ENCODE measurements at places on chromosomes 5 and 9. TPM values are rescaled to one million over a fixed set of nuclear protein-coding genes. Genes with fewer than 3 reads are reported as not detected.

- no peak overlapping the region for H3K4me3 ChIP-seq
- no peak overlapping the region for H3K27ac ChIP-seq
- no peak for DNase-seq
- no peaks in the 10 kb centered on the region for H3K27me3 ChIP-seq
Measured at GRCh38 chr5:178349075-178349511, 116.5 kb upstream of the PHYKPL start.

The CDKN2B-AS1 gene
- total RNA-seq, result 0.25 TPM

The BARHL1 gene
- not detected for total RNA-seq

DNA sequence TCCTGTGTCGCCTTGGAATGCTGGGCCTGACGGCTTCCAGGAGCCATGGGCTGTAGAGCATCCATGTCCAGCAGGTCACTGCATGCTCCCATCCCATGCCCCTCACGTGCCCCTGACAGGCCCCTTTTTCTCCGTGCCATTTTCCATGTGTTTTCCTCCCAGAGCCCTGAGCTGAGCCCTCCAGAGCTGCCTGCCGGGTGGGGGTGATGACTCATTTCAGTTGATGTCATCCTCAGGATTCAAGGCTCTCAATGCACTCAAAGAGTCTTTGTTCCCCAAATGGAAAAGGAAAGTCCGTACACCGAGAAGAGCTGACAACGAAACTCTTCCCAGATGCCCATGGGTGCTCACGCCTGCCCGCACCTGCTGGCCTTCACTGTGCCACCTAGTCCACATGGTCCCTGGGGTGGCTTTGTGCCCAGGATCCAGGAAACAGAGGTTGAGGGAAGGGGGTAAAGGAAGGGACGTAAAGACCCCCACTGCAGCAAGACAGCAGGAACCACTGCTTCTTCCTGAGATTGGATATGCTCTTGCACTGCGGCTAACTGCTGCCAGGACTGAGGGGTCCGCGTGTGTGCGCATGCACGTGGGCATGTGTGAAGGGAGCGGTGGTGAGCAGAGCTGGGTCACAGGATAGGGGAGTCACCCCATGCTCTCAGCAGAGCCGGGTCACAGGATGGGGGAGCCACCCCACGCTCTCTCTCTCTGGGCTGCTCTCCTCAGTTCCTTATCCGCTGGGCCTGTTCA, 27.6 kb downstream of the COL15A1 start:
- no peak for DNase-seq
- no peak overlapping the region for H3K4me3 ChIP-seq
- H3K27me3 ChIP-seq, result peaks cover 6% of the 10 kb centered on the region
- no peak overlapping the region for H3K27ac ChIP-seq
- H3K36me3 ChIP-seq, result no peaks in the 10 kb centered on the region

The TAF11L5 gene
- not detected for total RNA-seq

DNA sequence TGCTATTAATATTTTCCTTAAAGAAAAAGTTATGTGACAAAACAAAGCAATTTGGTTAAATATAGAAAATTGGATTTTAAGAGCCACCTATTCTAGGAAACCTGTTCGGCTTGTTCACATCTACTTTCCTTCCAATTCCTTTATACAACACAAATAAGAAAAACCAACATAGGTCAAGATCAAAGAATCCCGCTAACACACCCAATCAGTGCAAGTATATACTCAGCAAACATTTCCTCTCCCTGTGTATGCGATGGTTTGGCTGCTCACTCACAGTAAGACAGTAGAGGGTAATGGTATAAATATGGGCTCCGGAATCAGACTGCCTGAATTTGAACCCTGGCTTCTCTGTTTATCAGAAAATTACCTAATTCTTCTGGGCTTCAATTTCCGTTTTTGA, 757.5 kb upstream of the ZNF608 start:
- no peaks in the 10 kb centered on the region for H3K4me1 ChIP-seq
- H3K4me3 ChIP-seq, result no peak overlapping the region
- H3K27ac ChIP-seq, result no peak overlapping the region
- H3K27me3 ChIP-seq, result no peaks in the 10 kb centered on the region
- no peaks in the 10 kb centered on the region for H3K36me3 ChIP-seq

DNA sequence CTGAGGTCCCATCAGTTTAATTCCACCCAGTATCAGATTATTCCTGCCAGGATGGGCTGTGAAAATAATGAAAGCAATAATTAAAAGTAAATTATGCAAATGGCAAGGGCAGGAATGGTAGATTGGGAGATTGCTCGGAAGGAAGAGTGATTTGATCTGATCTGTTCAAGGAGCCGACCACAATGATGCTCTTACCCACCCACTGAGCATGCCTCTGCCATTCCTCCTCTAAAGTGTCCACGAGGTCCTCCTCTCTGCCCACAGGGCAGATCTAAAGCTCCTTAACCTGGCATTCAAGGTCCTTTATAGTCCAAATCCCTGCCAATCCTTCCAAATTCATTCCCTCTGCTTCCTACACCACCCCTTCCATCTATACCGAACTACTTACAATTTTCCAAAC, 147.8 kb downstream of the TTLL11 start:
- DNase-seq, result no peak
- no peaks in the 10 kb centered on the region for H3K36me3 ChIP-seq
- H3K4me1 ChIP-seq, result no peaks in the 10 kb centered on the region
- H3K4me3 ChIP-seq, result no peak overlapping the region
- no peak overlapping the region for H3K27ac ChIP-seq

GRCh38 chr9:99559776-99560175, 261.9 kb upstream of the NR4A3 start:
- no peak overlapping the region for H3K27ac ChIP-seq
- H3K4me1 ChIP-seq, result no peaks in the 10 kb centered on the region
- DNase-seq, result no peak
- H3K4me3 ChIP-seq, result no peak overlapping the region
- H3K36me3 ChIP-seq, result no peaks in the 10 kb centered on the region

- H3K27ac ChIP-seq, result no peak overlapping the region
- H3K36me3 ChIP-seq, result no peaks in the 10 kb centered on the region
- no peak overlapping the region for H3K4me3 ChIP-seq
- no peaks in the 10 kb centered on the region for H3K27me3 ChIP-seq
- DNase-seq, result no peak
Measured at GRCh38 chr5:157924490-157924889, 65.5 kb upstream of the CLINT1 start.

DNA sequence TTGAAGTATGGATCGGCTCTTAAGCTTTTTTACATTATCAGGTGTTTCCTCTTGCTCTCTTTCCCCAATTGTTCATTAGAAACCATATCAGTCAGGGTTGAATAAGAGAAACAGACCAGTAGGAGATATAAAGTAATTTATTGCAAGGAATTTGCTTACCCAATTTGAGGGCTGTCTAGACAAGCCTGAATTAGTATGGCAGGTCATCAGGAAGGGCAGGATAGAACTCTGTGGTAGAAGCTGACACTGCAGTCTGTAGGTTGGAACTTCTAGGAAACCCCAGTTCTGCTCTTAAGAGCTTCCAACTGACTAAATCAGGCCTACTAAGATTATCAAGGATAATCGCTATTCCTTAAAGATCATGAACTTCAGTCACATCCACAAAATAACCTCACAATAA, 24.3 kb downstream of the ISOC1 start:
- no peak overlapping the region for H3K4me3 ChIP-seq
- DNase-seq, result no peak
- no peak overlapping the region for H3K27ac ChIP-seq
- no peaks in the 10 kb centered on the region for H3K4me1 ChIP-seq
- H3K36me3 ChIP-seq, result no peaks in the 10 kb centered on the region
- no peaks in the 10 kb centered on the region for H3K27me3 ChIP-seq

DNA sequence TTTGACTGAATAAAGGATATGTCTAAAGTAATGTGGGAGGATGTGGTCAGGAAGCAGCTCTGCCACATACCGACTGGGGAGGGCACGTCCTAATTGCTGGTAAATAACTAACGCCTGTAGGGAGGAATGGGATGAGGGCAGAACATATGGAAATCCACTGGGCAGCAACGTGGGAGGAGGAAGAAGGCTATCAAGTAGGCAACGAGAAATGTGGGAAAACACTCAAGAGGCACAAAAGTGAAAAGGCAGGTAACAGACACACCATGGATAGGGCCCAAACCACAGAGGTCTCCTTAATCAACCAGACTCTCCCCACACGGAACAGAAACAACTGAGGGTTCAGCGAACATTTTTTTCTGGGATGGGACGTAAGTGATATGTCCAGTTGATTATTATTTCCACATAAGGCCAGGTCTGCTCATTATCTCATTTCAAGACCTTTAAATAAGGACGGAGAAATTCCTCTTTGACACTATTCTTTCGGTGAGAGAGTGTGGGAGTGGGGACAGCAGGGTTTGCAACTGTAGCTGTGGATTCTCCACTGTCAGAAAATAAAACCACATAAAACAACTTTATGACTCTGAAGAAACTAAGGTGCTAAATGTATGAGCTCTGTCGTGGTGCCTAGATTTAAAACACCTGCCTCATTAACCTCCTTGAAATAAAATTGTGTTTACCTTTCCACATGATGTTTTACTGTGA, 17.0 kb downstream of the IARS1 start:
- H3K4me1 ChIP-seq, result peaks cover 12% of the 10 kb centered on the region
- no peaks in the 10 kb centered on the region for H3K27me3 ChIP-seq
- peak overlapping the region; percentile 31 for H3K27ac ChIP-seq
- no peak for DNase-seq
- H3K36me3 ChIP-seq, result peaks cover 81% of the 10 kb centered on the region

- no peaks in the 10 kb centered on the region for H3K4me1 ChIP-seq
- H3K4me3 ChIP-seq, result no peak overlapping the region
- H3K27ac ChIP-seq, result no peak overlapping the region
Measured at GRCh38 chr9:103990311-103990710, 103.8 kb upstream of the SMC2 start.

DNA sequence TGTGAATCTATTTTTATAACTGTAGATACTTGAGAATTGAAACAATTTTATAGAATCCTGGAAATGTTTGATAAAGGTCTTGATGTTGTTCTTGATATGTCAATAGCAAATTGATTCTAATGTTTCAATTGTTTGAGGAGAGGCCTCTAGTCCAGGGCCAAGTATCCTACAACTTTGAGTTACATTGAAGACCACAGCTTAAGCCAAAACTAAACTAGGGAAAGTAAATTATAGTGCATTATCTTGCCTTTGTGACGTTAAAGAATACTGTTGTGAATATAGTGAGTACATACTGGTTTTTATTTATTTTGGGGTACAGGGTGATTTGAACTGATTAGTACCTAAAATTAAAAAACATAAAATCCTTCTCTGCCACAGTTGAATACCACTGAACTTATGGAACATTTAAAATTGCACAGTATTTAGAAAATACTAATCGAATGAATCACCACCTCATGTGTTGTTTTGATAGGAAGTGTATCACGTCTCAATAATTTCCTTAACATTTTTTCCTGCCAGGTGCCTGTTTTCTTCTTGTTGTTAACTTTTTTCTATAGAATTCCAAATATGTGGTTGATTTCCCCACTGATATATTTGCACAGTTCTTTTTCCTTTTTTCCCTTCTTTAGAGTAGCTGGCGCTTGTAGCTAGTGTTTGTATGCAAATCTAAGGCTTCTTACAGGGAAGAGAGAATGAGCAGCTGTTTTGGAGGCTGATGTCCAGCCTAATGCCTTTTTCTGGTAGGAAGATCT, 12.5 kb downstream of the ARHGEF28 start:
- no peaks in the 10 kb centered on the region for H3K36me3 ChIP-seq
- H3K27ac ChIP-seq, result no peak overlapping the region
- H3K4me1 ChIP-seq, result no peaks in the 10 kb centered on the region
- peaks cover 2% of the 10 kb centered on the region for H3K27me3 ChIP-seq

- H3K27me3 ChIP-seq, result no peaks in the 10 kb centered on the region
- no peak overlapping the region for H3K27ac ChIP-seq
Measured at GRCh38 chr5:17249029-17249634, 31.7 kb downstream of the BASP1 start.

- no peaks in the 10 kb centered on the region for H3K4me1 ChIP-seq
- H3K27ac ChIP-seq, result no peak overlapping the region
- no peak for DNase-seq
- no peaks in the 10 kb centered on the region for H3K36me3 ChIP-seq
- no peaks in the 10 kb centered on the region for H3K27me3 ChIP-seq
Measured at GRCh38 chr5:25418978-25419377, 774.2 kb upstream of the CDH10 start.

GRCh38 chr9:98881836-98882568, 61.7 kb upstream of the COL15A1 start:
- H3K27ac ChIP-seq, result no peak overlapping the region
- no peak overlapping the region for H3K4me3 ChIP-seq
- H3K27me3 ChIP-seq, result peaks cover 12% of the 10 kb centered on the region
- no peak for DNase-seq
- H3K36me3 ChIP-seq, result no peaks in the 10 kb centered on the region

- no peak overlapping the region for H3K27ac ChIP-seq
- no peaks in the 10 kb centered on the region for H3K36me3 ChIP-seq
- no peak for DNase-seq
- no peaks in the 10 kb centered on the region for H3K27me3 ChIP-seq
Measured at GRCh38 chr5:139659695-139660101, 11.5 kb downstream of the CXXC5 start.

- H3K4me3 ChIP-seq, result no peak overlapping the region
Measured at GRCh38 chr5:170120576-170120975, 14.9 kb downstream of the FOXI1 start.

GRCh38 chr9:130885484-130886375, 10.9 kb downstream of the QRFP start:
- H3K27ac ChIP-seq, result no peak overlapping the region
- no peaks in the 10 kb centered on the region for H3K4me1 ChIP-seq
- no peaks in the 10 kb centered on the region for H3K27me3 ChIP-seq
- no peak overlapping the region for H3K4me3 ChIP-seq

The BRD9 gene
- total RNA-seq, result 109 TPM

The TMEM232 gene
- total RNA-seq, result 1.1 TPM

DNA sequence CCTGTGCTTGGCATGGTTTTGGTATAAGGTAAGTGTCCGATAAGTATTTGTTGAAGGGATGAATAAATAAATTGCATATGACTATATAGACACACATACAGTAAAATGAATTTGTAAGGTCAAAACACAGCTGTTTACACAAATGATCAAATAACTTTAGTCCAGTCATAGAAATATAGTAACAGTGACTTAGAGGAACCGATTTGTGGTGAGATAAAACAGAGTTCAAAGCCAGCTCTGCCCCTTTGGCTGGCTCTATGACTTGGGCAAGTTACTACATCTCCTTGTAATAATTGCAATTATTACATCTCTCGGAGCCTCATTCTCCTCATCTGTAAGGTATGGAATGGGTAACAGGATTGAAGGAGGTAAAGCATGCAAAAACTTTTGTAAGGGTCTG, 384.0 kb downstream of the PLK2 start:
- no peak overlapping the region for H3K4me3 ChIP-seq
- no peak for DNase-seq
- no peaks in the 10 kb centered on the region for H3K4me1 ChIP-seq
- H3K36me3 ChIP-seq, result no peaks in the 10 kb centered on the region

The GALNT12 gene
- total RNA-seq, result 11.5 TPM
